Left ventricle myocardium superior (tissue), 1 donor: ENCODE measurements at places on chromosomes 16 and 17.

DNA sequence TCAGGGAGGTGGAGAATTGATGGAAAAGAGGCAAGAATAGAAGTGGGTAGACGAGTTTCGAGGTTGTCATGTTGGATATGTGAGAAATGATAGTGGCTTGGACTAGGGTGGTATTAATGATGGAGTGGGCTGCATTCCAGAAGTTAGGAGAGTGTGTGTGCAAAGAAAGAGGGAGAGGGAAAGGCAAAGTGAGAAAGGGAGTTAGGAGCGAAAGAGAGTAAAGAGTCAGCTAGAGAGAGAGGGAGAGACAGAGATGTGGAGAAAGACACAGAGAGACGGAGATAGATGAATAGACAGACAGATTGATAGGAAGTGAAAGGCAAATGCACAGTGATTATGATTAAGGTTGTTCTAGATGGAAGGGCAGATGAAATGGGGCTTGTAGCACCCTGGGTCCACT is 5.4 kb upstream of the GPR139 start:
- DNase-seq = no peak

- no peak for DNase-seq
These were observed 22.9 kb downstream of the COPZ2 start for GRCh38 chr17:48014595-48015111.

- DNase-seq = no peak
These were observed 363.4 kb downstream of the CDH13 start for GRCh38 chr16:82990155-82990554.

- DNase-seq = no peak
These were observed 67.7 kb upstream of the NFAT5 start for GRCh38 chr16:69497876-69498596.

DNA sequence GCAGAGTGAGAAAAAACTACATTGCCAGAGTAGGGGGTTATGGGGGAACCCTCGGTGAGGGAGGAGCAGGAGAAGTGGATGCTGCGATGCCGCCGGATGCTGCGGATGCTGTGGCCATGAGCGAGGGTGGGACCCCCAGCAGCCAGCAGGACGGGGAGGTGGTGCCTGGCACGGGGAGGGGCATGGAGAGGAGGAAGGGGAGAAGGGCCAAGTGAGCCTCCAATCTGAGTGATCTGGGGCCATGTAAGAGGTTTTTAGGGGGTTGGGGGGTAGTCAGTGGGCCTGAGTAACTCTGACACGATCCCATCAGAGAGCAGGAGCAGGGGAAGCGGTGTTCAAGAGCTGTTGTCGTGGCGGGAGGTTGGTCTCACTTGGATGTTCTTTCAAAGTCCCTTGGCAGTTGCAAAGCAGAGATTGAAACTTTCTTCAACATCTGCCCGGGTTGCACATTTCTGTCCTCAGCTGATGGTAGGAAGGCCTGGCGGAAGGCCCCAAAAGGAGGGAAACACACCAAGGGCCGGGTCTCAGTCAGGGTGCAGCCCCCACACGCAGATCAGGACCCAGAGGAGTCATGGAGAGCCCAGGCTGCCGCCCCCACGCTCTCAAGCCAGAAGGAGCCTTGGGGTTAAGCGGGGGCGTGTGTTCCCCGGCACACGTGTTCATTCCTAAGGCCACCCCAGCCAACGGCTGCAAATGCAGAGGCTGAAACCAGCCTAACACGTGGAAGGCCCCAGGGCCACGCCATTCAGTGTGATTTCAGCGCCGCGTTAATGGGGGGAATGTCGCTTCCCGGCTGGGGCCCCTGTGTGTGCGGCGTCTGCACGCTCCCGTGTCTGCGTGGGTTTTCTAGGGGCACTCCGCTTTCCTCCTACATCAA is 81.7 kb downstream of the ZDHHC7 start:
- peak; percentile 75 for DNase-seq

GRCh38 chr16:4947722-4948503 is 10.2 kb upstream of the SEC14L5 start:
- no peak for DNase-seq

GRCh38 chr16:2507052-2507659 is 6.6 kb upstream of the ATP6V0C start:
- DNase-seq = peak; percentile 67

GRCh38 chr17:82967268-82968032 is 112.0 kb upstream of the METRNL start:
- DNase-seq = no peak

- peak; percentile 68 for DNase-seq
These were observed 16.5 kb downstream of the FCSK start for GRCh38 chr16:70470927-70471341.

GRCh38 chr16:58022601-58023371 is 2.8 kb upstream of the MMP15 start:
- DNase-seq = peak; percentile 90

- no peak for DNase-seq
These were observed 372.3 kb upstream of the SALL1 start for GRCh38 chr16:51523400-51523799.

GRCh38 chr17:50221864-50222545 is 20.6 kb upstream of the COL1A1 start:
- DNase-seq = peak; percentile 55

DNA sequence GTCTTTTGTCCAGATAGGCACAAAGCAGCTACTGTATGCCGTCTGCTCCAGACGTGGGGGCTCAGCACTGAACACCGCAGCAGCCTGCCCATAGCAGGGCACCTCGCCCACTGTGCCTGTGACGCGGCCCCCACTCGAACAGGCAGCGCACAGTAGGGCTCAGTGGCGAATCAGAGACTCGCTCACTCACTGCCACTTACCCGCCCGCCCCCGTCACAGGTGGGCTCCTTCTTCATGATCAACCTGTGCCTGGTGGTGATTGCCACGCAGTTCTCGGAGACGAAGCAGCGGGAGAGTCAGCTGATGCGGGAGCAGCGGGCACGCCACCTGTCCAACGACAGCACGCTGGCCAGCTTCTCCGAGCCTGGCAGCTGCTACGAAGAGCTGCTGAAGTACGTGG is 23.6 kb downstream of the TPSG1 start:
- no peak for DNase-seq

DNA sequence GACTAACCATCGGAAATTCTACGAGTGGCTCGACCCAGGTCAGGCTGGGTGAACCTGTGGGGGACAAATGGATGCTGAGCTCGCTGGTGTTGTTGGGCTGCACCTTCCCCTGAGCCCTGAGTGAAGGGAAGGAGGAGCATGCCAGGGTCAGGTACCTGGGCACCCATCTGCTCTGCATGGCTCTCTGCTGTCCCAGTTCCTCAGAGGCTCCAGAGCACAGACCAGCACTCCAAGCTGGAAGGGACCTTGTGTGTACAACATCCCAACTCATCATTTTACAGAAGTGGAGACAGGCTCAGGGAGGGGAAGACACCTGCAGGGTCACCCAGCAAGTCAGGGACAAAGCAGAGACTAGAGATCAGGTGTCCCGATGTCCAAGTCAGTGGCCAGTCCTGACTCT is 84.9 kb upstream of the NLRP1 start:
- DNase-seq = no peak

GRCh38 chr17:16061631-16062030 is 62.0 kb downstream of the TTC19 start:
- DNase-seq = no peak

GRCh38 chr16:57335366-57335765 is 23.2 kb upstream of the CCL22 start:
- DNase-seq = no peak

GRCh38 chr17:46166692-46167249 is 26.5 kb downstream of the KANSL1 start:
- no peak for DNase-seq
